ENCODE measurements at places on chromosomes 2 and 18.

DNA sequence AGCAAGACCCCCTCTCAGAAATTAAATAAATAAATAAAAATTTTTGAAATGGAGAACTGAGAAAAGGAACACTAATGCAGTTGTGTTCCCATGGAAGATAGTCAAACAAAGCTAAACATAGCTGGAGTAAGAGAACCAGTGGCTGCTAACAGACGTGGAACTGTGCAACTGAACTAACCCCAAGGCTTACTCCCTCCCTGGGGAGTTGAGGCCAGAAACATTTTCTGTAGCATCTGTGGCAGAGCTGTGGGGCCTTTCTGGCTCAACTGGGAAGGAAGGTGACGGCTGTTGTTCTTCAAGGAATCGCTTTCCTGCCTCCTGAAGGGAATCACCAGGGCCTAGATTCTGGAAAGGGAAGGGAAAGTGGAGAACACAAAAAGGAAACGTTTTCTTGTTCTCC, 53.9 kb upstream of the B3GNT2 start:
- no peak for DNase-seq

- no peak for DNase-seq
Observed at GRCh38 chr2:40173276-40173675, 278.6 kb downstream of the SLC8A1 start.

GRCh38 chr2:128028668-128029054, 802 bp upstream of the SAP130 start:
- DNase-seq, result no peak

DNA sequence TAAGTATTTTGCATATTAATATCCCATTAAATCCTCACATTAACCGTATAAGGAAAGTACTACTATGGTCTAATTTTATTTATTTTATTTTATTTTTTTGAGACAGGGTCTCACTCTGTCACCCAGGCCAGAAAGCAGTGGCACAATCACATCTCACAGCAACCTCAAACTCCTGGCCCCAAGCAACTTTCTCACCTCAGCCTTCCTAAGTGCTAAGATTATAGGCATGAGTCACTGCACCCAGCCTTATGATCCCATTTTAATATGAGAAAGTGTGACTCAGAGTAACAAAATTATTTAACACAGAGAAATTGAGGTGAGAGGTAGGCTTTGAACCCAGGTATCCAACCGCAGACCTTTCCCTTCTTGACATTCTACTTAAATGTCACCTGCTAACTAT, 330.0 kb upstream of the POU3F3 start:
- no peak for DNase-seq

DNA sequence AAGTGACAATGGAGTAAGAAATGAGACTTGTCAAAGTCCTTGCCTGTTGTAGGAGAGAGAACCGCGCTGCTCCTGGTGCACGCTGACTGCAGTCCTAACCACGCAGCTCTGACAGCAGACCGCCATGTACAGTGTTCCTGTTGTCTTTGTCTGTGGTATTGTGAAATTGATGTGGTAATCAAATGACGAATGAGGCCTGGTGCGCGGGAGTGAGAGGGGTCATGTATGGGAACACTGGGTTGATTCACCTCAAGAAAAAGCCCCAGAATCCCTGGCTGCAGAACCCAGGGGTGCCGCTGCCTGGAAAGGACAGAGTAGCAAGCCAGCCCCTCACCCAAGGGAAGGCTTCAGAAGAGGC, 64.0 kb downstream of the INPP4A start:
- peak; percentile 66 for DNase-seq

DNA sequence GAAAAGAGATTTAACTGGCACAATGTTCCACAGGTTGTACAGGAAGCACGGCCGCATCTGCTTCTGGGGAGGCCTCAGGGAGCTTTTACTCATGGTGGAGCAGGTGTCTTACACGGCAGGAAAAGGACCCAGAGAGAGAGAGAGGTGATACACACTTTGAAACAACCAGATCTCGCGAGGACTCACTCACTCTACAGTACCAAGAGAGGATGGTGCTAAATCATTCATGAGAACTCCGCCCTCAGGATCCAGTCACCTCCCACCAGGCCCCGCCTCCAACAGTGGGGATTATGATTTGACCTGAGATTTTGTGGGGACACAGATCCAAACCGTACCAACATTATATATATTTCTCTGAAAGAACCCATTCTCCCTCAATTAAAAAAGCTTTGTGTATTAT, 79.7 kb upstream of the DOCK10 start:
- no peak for DNase-seq

DNA sequence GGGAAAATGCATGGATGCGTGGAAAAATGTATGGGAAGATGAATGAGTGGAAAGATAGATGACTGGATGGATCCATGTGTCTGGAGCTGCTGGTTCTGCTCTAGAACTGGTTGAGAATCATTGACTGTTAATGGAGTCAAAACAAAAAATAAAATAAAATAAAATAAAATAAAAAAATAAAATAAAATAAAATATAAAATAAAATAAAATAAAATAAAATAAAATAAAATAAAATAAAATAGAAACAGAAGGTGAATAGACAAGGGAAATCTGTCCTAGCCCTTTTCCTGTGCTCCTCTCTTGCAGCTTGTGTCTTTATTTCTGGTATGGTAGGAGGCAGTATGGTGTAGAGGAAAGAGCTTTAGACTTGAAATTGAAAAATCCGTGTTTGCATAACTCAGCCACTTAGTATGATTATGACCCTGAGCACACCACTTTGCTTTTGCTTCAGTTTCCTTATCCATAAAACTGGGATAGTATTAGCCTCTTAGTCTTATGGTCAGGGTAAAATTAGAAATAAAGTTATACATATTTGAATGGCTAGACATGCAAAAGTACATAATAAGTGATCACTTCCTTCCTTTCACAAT, 51.0 kb downstream of the PSD4 start:
- DNase-seq, result no peak

DNA sequence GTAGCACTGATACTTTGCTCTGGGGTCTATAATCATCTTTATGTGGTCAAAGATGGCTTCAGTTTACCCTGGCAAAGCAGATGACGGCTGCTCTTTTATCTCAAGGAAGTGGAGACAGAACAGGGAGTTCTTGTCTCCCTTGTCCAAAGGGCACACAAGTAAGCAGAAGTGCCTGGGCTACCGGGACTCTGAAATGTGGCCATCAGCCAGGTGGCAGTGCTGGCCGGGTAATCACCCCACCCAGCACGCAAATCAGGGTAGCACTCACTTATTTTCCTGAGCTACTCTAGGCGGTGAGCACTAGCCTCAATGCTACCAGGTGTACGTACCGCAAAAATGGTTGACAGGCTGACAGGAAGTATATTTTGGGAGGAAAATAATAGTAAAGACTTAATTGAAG, 119.7 kb upstream of the ETAA1 start:
- DNase-seq, result no peak

DNA sequence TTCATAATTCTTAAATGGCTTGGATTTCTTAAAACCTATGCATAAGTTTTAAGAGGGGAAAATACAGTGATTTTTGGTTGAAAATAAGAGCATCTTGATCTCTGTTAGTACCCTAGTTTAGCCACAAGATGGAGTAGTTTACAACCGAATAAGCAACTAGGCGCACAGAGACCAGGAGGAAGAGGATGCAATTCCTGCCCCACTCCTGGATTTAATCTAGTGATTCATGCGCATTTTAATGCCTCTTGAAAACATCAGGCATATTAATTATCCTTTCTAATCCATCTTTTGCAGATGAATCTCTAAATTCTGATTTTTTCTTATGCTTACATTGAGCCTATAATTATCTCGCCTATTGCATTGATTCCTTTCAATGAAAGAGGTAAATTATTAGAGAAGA, 76.7 kb downstream of the MRPS9 start:
- DNase-seq, result no peak

- peak; percentile 85 for DNase-seq
Observed at GRCh38 chr2:9752441-9753275, 90.6 kb upstream of the TAF1B start.

DNA sequence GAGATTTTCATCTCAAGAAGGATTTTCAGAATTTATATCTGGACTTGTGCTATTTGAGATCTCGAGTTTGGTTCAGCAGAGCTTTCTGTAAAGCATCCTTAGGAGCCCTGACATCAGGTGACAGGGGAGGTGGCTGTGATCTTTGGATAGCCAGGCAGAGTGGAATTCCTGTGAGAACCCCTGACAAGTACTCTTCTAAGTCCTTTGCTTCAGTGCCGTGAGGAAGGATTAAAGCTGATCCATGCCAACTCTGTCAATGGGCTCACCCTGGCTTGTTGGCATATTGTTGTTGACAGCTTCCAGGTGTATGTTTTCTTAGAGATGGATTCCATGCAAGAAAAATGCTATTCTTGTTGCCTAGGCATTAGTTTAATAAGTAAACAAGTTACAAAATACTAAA, 38.0 kb upstream of the NFE2L2 start:
- DNase-seq, result no peak

DNA sequence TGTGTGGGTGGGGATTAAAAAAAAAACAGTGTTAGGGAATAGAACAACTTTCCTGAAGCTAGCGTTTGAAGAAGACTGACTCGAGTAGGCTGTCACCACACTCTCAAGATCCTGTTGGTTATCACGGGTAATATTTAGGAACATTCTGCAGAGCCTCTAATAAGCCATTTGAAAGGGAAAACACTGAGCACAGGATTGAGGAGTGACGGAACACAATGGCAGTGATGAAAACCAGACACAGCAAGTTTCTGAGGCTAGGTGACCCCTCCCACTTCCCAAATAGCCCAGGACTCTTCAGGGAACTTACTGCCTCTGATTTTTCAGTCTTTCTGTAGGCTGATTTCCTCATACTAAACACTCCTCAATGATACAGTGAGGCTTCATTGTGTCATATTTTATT, 88.2 kb upstream of the TMEM200C start:
- no peak for DNase-seq

- DNase-seq, result peak; percentile 47
Observed at GRCh38 chr18:46071653-46072375, at the start of gene PSTPIP2. Gene PSTPIP2 (minus strand): TSS chr18:46072260. CDS start chr18:46072188, 72 bp downstream.

DNA sequence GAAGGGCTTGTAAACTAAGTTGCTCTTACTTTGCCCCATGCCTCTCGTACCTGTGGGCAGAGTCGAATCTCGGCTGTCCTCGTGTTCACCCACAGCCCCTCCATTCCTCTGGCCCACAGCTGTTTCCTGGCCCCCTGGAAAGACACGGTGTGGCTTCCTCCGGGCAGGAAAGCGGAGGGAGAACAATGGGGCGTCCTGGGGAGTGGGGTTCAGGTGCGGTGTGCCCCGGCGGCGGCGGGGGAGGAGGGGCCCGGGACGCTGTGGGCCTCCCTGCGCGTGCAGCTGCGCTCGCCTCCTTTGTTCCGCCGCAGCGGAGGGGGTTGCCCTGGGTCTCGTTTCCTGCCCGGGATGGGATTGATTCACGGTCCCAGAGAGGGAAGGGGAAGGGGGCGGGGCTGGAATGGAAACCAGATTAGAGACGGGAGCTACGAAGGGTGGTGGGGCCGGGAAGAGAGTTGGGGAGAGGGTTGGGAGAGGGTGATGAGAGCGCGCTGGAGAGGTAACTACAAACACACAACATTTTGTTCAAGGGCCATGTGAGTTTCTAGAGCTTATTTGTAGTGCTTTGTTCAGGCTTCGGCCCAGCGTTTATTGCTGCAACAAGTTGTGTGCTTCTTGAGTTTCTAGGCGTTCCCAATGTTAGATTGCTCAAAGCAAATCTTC, 796 bp downstream of the MYO1B start:
- no peak for DNase-seq

GRCh38 chr2:149050188-149050587, 11.7 kb downstream of the LYPD6B start:
- DNase-seq, result no peak

DNA sequence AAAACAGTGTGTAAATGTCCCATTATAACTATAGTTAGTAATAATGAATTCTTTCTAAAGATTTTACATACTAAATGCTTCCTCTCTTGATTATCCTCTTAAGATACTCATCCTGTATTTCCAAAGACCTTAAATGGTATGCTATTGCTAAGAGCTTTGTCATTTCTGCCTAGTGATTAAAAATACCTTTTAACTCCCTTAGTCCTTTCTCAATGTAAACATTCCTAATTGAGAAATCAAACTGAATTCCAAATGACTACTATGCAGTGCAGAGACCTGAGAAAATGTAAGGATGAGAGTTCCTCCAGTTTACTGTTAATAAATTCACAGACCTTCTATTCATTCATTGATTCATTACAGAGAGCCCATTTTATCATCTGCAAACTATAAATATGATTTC, 86.9 kb downstream of the SOS1 start:
- DNase-seq, result no peak

Data from activated T-cell treated with anti-CD3 and anti-CD28 coated beads for 24 hours (primary cell).